ENCODE measurements at places on chromosomes 2 and 18. TPM values are rescaled to one million over a fixed set of nuclear protein-coding genes. Genes with fewer than 3 reads are reported as not detected.

- DNase-seq, result no peak
These were observed 28.9 kb downstream of the ZNF532 start for GRCh38 chr18:58893388-58894099.

DNA sequence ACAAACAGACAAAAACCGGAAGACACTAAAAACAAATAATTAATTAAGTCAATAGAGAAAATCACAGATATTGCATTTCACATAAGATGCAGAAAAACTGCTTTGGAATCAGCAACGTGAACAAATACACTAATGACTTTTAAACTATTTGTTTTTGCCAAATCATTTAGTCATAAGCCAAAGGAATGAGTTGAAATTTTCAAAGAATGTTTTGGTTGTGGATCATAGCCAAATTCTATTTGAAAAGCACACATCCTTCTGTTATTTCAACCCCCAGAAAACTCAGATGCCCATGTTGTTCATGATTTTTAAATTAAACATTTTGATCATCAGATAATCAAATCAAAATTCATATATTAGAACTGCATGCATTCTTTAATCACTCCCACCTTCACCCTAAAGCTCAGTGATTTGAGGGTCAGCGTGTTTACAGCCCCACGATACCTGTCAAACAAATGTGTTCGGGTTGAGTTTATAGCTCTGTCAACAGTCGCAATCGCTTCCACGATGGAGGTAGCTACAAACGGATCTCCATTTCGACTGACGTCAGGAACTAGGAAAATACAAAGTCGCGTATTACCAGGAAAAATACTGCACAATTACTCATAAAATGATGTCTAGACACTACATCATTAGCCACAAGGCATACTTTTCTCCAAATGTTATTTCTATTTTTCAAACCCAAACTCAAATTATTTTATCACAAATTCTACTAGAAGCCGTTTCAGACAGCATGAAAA is 90.2 kb downstream of the PXDN start:
- DNase-seq, result no peak

DNA sequence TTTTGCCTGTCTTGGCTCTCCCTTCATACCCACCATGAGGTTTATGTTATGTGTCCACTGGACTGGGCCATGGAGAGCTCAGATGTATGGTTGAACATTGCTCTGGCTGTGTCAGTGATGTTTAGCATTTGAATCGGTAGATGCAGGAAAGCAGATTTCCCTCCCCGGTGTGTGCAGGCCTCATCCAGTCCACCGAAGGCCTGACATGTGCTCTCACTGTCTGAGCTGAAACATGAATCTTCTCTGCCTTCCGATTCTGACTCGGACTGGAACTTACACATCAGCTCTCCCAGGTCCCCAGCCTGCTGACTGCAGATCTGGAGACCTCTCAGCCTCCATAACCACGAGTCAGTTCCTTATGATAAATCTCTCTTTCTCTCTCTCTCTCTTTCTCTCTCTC is 72.4 kb upstream of the SLC66A3 start:
- DNase-seq, result no peak

GRCh38 chr2:182020286-182021070 is 34.8 kb downstream of the PPP1R1C start:
- DNase-seq, result no peak

GRCh38 chr18:34626404-34627136 is 83.5 kb upstream of the DTNA start:
- DNase-seq, result no peak

DNA sequence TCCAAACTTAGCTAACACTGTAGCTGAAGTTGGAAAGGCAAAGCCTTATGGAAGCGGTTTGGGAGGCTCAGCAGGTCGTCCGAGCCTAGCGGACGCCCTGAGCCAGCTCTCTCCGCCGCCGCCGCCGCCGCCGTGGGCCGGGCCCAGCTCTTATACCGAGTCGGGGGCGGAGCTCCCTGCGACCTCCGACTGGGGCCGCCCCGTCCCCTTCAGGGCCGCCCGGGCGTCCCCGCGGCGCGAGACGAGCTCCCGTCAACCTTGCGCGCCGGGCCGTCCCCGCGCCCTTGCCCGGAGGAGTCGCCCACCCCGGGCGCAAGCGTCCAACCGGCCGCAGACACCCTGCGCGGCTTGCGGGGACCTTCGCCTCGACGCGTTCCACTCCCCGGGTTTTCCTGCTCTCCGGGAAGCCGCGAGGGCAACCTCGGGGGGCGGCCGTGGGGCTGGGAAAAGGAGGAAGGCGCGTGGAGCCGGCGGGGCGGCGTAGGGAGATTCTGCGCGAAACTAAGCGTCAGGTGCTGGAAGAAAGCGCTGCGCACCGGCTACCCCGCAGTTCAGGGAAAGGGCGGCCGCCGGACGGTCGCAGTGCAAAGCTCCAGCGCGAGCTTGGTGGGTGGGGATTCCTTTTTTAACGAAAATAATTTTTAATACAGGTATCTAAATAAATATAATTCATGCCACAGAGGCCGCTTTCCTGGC is at the start of gene SLC40A1:
SLC40A1 (minus strand) TSS at position 129 of the 696 bp plus-strand sequence. CDS start 326 bp downstream, outside the sequence.
- peak; percentile 64 for DNase-seq

DNA sequence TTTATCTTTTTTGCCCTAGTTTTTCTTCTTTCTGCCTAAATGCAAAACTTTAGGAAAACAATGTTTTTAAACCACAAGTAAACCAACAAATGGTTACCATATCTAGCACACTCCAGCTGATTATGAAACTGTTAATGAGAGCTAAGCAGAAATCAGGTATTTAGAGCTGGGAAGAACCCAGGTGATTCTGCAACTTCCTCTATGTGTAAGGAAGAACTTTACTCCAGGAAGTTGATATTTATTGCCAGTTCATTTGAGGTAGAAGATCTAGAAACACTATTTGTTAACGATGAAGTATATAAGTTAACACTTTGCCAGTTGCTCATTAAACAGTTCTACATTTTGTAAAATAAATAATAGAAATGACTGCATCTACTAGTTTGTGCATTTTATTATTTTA is 409.7 kb downstream of the XIRP2 start:
- no peak for DNase-seq

The HOXD12 gene
- not detected for total RNA-seq

GRCh38 chr2:238155051-238155760 is 3.6 kb upstream of the ERFE start:
- no peak for DNase-seq

The CLIP4 gene
- 0.77 TPM for total RNA-seq

DNA sequence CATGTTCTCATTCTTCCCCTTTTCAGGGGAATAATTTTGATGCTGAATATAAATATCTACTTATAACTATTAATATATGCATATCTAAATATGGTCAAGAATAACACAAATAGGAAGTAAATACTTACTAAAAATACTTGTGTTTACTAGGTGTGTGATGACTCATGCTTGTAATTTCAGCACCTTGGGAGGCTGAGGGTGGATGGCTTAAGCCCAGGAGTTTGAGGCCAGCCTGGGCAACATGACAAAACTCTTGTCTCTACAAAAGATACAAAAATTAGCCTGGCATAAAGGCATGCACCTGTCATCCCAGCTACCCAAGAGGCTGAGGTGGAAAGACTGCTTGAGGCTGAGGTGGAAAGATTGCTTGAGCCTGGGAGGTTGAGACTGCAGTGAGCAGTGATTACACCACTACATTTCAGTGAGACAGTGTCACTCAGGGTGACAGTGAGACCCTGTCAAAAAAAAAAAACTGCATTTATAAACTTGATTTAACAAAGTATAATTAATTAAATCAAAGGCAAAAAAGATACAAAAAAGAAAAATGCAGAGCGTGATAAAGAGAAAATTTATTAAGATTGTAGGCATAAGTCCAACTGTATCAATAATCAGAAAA is 703.1 kb upstream of the VRK2 start:
- DNase-seq, result no peak

The TMEM37 gene
- 4.2 TPM for total RNA-seq

DNA sequence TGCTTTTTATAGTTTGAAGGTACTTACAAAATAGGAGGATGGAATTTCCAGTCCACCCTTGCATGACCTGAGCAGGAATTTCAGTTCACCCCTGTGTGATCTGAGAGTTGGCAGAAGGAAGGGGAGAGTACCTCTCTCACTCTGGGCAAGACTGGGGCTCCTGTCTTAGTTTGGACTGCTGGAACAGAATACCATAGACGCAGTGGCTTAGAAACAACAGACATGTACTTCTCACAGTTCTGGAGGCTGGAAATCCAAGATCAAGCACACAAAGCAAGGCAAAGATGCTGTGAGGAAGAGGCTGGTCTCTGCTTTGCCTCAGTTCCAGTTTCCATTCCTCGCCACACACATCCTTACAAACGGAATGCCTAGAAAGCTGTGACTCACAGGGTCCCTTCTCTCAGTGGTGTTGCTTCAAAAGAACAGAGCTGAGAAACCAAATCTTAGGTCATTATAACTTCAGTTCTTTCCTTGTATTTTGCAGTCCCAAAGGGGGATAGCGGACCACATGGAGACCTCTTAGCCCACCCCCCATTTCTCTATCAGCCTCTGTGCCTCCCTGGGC is 108.8 kb upstream of the HAAO start:
- DNase-seq, result no peak

DNA sequence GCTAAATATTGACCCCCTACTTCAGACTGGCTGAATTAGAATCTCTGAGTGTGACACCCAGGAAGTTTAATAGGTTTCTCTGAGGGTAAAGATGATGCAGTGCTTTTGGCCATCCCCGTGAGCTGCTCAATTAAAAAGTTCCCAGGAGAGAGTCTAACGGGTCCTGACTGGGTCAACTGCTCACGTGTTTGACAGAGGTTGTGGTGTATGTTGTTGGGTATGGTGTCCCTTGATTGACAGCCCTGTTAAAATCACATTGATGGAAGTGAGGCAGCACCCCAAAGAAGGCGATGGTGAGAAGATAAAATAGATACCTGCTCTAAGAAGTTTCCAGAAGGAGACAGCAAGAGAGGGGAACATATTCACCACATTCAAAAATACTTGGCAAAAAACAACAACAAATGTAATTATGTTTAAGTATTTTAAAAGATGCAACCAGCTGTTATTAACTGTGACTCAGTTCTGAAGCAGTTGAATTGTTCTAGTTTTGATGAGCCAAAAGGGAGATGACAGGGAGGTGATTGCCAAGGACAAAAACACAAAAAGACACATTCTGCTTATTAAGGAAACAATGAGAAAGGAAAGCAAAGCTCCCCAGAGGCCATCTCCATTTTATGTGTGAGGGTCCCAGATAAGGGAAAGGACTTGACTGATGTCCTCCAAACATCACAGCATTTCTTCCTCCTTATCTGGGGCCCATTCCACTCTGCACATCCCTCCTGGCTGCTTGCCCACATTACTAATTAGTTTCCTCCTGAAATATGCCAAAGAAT is 11.5 kb upstream of the GMCL1 start:
- no peak for DNase-seq

The CYBRD1 gene
- total RNA-seq, result 5.4 TPM

The FLACC1 gene
- total RNA-seq, result 0.42 TPM

The AFF3 gene
- total RNA-seq, result 0.22 TPM

DNA sequence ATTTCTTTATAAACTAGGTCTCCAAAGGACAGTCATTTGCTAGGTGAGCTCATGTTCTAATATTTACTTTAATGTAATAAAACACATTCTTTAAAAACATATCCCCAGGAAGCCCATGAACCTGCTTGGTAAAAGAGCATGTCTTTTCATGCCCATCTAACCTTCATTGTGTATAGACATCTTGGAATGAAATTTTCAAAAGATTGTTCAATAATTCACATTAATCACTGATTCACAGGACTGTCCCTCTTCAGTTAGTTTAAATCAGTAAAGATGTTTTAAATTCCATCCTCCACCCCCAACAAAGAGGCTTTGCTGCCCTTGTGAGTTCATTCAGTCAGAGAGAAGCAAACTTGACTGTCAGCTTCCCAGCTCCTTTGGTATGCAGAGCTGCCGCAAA is 633.4 kb upstream of the CELF4 start:
- DNase-seq, result no peak

DNA sequence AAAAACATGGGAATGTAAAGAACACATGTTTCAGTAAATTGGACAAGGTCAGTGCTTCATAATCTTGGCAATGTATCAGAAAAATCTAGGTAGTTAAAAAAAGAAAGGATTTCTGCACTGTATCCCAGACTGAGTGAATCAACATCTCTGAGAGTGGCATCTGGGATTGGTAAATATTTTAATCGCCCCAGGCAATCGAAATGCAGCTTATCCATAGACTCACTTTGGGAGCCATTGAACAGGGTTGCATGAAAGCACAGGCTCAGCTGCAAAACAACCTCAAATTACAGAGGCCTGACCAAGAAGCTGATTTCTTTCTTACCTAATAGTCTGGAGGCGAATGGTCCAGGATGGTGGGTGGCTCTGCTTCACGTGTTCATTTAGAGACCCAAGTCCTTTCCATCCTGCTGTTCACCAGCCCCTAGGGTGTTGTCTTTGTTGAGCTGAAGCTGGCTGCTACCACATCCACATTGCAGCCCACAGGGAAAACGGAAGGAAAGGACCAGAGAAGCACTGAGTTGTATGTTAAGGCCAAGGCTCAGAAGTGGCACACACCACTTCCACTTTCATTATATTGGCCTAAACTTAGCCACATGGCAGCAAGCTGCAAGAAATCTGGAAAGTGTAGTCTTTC is 59.0 kb downstream of the MOGAT1 start:
- DNase-seq, result no peak

GRCh38 chr2:196563876-196564275 is 75.6 kb upstream of the CCDC150 start:
- DNase-seq, result no peak

- DNase-seq, result no peak
These were observed 175.8 kb upstream of the PIEZO2 start for GRCh38 chr18:11324956-11325882.

The LYG1 gene
- total RNA-seq, result 0.31 TPM

DNA sequence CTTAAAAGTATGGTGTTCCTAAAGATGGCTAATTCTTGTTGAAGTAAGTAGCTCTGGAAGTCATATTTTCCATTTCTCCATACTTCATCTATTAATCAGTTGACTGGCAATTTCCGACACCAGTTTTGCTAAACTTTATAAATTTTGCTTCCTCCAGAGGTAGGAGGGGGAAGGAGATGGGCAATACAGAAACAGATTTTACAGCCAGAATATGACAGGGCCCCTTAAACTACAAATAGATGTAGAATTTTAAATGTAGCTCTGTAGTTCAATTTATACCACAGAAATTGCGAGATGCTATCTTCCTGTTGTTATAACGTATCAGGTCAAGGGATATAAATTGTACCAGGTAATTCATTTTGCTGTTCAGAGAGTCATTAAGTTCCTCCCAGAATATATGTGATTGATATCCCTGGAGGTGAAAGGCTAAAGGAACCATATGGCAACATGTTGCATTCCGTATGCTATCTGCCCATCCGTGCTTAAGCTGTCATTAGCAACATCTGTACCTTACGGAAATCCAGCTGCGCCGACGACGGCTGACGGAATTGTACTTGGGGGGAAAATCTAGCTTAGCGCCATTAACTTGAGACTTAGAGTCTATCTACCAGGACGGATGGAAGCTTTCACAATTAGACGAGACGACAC is 8.4 kb upstream of the NR4A2 start:
- DNase-seq, result no peak

- no peak for DNase-seq
These were observed 272.0 kb downstream of the LNPK start for GRCh38 chr2:175730050-175730449.

The HRH4 gene
- total RNA-seq, result not detected

GRCh38 chr2:188820576-188820975 is 153.6 kb upstream of the COL3A1 start:
- DNase-seq, result no peak

The IL1R1 gene
- 0.46 TPM for total RNA-seq
